ENCODE measurements at places on chromosomes 1 and 21.

- no peak for DNase-seq
Observed at GRCh38 chr1:246169019-246169418, 338.1 kb downstream of the SMYD3 start.

GRCh38 chr1:145889722-145890121 is 4.1 kb upstream of the ANKRD35 start:
- no peak for DNase-seq

DNA sequence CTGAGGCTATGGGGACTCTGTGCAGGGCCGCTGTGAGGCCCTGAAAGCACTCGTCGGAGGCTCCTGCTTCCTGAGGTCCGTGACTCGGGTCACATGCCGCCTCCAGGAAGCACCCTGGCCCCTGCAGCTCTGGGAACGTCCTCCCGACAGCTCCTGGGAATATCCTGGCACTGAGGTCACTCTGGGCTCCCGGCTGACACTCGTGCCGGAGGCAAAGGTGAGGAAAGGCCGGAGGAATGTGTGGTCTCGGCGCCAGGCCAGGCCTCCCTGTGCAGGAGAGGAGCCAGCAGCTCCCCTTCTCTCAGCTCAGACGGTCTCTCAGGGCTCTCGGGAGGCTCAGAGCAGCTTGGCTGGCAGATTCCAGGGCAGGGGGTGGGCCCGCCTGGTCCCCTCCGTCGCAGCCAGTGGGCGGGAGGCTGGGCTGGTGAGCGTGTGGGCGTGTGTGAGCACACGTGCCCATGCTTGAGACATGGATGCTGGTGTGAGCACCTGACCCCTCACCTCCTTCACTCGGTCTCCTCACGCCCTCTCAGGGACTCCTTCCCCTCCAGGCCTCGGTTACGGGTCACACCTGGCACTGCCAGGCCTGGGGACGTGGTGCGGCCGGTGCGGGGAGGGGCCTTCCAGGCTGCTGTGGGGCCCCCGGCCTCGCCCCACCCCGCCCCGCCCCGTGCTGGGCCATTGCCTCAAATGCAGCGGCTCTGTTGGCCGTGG is 5.5 kb upstream of the RNF223 start:
- no peak for DNase-seq

GRCh38 chr1:187490266-187490665 is 661.5 kb downstream of the PLA2G4A start:
- DNase-seq: no peak

DNA sequence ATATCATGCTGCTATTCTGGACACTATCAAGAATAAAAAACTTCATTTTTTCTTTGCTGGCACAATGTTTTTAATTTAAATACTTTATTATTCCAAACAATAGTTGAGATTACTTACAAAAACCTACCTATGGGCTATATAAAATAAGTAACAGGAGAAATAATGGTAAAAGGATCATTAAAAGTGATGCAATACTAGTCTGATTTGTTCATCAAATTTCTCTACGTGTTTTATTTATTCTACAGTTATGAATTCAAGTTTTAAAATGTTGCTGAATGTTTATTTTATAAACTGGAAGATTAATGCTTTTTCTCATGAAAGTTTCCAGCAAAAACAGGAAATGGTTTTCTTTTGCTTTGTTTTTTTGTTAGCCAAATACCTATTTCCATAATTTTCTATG is 662.4 kb upstream of the BRINP3 start:
- no peak for DNase-seq
